MV-4-11 (cell line): ENCODE measurements at places on chromosomes 3 and 15.

GRCh38 chr3:69504232-69504631 is 118.3 kb upstream of the FRMD4B start:
- DNase-seq = no peak

DNA sequence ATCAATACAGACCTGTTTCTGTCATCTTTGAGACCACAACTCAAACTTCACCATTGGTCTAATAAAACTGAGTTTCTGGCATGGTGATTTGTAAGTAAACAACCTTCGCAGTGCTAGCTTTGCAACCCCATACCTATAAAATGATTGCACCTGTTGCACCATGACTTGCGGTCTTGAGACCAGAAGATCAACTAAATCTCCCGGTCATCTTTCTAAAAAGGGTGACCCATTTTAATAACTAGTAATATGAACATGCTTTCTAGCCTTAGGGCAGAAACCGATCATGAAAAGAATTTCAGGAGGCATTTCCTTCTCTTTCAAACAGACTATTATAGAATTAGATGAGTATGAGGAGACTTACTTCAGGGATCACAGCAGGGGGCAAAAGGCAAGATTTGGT is 151.9 kb upstream of the ZNF385D start:
- DNase-seq = no peak

DNA sequence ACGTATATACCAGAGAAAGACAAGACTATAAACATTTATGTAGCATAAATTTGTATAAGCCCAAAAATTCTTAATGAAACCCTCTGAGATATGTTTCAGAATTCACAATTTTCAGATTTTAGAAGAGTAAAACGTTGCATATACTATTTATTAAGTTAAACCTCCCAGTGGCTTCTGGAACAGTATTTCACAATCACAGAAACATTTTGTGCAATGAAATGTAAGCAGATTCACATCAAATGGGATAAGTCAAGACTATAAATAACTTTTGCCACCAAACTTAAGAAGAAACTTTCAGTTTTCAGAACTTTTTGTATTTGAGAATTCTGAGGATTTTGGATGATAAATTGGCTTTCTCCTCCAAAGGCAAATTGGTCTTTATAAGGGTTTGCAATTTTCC is 9.2 kb downstream of the SLTM start:
- DNase-seq = peak; percentile 58

DNA sequence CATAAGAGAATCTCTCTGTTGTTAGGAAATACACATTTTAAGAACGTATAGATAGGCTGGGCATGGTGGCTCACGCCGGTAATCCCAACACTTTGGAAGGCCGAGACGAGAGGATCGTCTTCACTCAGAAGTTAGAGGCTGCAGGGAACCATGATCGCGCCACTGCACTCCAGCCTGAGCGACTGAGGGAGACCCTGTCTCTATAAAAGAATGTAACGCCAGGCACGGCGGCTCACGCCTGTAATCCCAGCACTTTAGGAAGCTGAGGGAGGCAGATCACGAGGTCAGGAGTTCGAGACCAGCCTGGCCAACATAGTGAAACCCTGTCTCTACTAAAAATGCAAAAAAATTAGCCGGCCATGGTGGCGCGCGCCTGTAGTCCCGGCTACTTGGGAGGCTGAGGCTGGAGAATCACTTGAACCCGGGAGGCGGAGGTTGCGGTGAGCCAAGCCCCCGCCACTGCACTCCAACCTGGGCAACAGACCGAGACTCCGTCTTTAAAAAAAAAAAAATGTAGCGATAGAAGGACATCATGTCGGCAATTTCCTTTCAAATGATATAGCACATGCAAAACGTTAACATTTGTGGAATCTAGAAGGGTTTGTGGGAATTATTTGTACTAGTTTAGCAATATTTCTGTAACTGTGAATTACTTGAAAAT is 730 bp upstream of the RPL14 start:
- DNase-seq = no peak

DNA sequence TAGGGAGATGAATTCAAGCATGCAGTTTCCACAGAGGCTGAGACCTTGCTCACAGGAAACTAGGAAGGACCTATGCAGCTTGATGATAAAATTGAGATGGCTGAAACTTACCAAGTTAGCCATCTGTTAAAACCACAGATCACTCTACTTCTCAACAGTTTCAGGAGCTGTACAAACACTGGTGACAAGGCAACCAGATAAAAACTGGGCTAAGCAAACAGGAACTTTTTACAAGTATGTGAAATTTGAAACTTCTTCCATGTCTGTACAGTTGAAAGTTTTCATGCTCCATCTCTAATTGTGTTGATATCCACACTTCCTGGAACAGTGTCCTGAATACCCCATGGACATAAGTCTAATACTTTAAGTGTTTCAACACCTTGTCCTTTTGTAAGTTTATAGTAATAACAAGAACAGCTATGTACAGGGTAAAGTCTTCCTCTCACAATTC is 78.2 kb downstream of the FAIM start:
- DNase-seq = peak; percentile 87

- no peak for DNase-seq
Observed at GRCh38 chr15:78033864-78034263, 43.6 kb downstream of the TBC1D2B start.
